Dermis blood vessel endothelial cell (primary cell): ENCODE measurements at places on chromosomes 2 and 18. TPM values are rescaled to one million over a fixed set of nuclear protein-coding genes. Genes with fewer than 3 reads are reported as not detected.

The SIGLEC15 gene
- total RNA-seq, result 0.05 TPM in 1 of 2 replicates, not detected in the other

The MEP1B gene
- total RNA-seq, result not detected in 2 replicates

The TNFRSF11A gene
- 30.3 and 41.7 TPM in 2 replicates for total RNA-seq

DNA sequence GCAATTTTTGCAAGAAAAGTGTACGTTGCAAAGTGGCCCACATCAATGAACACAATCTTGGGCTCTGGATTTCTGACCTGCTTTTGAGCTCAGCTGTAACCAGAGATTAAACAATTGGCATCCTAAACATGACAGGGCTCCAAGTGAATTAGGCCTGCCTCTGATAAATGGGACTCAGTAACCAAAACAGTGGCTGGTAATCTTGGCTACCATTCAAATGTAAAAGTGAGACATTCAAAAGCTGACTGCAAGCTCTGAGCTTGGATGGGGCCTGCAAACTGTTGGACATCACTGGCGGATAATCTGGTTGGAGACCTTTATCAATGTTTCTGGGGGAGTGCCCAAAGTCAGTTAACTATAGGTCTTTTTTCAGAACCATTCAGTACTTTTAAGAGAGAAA, 160.7 kb downstream of the RAB3GAP1 start:
- DNase-seq, result no peak

- DNase-seq, result peak; percentile 76
These were observed 45.4 kb upstream of the ASB18 start for GRCh38 chr2:236309669-236310029.

DNA sequence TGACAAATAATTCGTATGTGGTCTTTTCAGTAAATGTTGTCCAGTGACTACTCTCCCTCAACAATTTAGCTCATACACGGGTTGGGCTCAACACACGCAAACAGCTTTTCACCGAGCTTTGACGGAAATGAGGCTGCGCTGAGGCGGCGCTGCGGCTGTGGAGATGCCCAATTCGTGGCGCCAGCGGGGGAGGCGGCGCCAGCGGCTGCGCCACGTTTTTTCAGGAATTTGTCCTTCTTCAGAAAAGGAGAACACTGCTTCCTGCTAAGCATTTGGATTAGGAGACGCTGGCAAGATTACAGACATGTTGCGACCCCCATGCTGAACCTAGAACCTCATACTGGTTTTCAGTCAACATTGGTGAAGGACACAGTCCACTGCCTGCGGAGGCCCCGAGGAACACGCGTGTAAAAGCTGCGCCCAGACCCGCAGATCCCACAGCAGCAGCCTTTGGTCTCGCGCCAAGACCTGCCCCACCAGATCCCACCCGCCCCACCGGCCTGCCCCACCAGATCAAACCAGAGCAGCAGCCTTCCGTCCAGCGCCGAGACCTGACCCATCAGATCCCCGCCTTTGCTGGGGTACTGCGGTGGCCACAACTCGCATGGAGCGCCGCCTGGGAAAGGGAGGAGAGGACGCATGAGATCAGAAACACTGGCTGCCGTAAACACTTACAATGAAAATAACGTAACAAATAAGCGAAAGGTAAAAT, 173.8 kb downstream of the TMEM18 start:
- no peak for DNase-seq

DNA sequence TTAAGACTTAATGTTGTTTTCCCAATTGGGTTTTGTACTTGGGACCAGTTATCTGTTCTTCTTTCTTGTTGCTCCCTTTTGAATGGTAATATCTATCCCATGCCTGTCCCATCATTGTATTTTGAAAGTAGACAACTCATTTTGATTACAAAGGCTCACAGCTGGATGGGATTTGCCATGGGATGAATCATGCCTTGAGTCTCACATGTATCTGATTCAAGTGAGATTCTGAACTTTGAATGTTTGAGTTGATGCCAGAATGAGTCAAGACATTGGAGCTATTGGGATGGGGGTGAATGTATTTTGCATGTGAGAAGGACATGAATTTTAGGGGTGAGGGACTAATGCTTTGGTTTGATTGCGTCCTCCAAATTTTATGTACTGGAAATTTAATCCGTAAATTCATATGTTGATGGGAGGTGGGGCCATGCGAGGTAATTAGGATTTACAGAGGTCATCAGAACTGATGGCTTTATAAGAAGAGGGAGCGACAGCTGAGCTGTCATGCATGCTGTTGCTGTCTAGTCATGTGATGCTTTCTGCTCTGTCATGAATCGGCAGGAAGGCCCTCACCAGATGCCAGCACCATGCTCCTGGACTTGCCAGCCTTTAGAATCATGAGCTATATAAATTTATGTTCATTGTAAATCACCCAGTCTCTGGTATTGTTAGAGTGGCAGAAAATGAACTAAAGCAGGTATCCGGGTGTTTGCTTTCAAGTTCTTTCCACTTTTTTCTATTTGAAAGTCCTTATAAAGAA, 741.3 kb upstream of the RAB6C start:
- no peak for DNase-seq

GRCh38 chr2:47870641-47871540, 35.4 kb downstream of the FBXO11 start:
- DNase-seq, result no peak

- peak; percentile 58 for DNase-seq
These were observed 625 bp upstream of the NBAS start for GRCh38 chr2:15561574-15562344.

- peak; percentile 64 for DNase-seq
These were observed 796 bp downstream of the SPIRE1 start for GRCh38 chr18:12656938-12657683.

The ANTXR1 gene
- total RNA-seq, result 0.42 and 0.68 TPM in 2 replicates

DNA sequence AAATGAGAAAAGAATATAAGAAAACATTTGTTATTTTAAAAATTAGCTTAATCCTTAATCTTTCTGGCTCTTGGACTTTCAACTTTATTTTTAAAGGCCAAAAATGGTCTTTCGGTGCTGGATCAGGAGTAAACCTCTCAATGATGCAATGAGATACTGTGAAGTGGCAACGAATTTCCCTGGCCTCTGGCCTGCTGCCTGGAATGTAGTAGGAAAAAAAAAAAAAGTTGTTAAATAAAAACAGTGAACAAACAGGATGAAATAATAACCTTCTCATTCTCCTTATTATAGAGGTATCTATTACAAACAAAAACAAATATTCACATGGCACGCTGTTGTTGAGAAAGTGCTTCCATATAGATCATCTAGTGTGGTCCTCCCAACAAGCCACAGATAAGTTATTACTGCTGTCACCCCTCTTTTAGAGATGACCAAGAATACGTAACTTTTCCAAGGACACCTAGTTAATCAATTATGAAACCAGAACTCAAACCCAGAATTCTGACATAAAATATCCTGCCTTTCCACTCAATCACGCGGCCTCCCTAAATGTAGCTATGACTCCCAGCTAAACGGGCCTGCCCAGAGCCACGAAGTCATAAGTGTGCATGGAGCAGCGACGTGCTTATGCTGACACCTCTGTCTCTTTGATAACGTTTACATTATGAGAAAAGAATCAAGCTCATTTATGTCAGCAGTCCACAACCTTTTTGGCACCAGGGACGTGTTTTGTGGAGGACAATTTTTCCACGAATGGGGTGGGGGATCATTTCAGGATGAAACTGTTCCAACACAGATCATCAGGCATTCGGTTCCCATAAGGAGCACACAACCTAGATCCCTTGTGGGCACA, 170.9 kb downstream of the BCL2 start:
- no peak for DNase-seq

DNA sequence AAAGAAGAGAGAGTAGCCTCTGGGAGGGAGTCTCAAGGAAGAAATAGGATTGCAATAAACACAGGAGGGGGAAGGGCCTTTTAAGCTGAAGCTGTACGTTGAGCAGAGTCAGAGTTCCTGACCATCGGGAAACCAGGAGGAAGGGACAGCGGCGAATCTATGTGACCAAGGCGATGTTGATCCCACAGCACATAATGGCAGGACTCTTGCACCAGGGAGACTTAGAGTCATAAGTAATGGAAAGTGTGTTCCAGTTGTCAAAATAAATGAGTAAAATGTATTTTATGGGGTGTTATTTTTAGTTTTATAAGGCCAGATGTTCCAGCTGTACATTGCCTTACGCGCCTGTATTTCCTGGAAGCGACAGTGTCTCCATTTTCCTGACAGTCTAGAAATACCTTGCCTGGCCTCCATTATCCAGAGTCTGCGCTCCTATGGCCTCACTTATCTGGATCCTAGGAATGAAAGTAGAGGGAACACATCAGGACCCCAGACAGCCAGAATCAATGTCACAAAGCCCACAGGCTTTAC, 152.8 kb upstream of the COPS8 start:
- DNase-seq, result no peak

DNA sequence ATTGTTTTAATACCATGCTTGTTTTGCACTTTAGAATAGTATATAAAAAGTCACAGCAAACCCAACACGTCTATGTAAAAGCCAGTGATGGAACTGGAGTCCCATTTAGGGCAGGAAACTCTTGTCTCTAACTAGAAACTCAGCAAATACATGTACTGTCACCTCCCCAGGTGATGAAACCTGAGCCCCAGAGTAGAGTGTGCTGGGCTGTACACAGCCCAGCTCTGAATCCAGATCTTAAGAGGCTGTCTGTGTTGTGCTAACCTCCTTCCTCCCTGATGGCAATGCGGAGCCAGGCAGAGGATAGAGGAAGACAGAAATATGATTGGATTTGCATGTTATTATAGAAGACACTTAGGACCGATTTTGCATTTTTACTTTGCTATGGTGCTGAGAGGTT, 317.5 kb upstream of the TRIB2 start:
- DNase-seq, result no peak

DNA sequence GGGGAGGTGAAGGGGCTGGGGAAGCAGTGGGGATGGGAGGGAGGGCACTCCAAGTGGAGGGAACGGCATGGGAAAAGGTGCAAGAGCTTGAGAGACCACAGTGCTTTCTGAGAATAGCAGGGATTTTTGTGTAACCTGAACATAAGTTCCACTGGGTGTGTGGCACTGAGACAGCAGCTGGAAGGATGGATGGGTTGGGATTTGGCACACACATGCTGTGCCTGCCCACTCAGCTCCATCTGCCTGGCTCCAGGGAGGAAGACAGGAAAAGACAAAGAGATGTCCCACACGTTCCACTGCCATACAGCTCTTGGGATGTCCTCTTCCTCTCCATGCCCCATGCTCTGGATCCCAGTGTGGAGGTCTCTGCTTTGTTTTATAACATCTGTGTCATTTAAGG, 114.1 kb upstream of the TEX51 start:
- DNase-seq, result no peak

- DNase-seq, result peak; percentile 47
These were observed 12.6 kb upstream of the GULP1 start for GRCh38 chr2:188279093-188279445.

The STON1 gene
- 4.3 and 8.1 TPM in 2 replicates for total RNA-seq

GRCh38 chr2:237139123-237139675, 53.5 kb downstream of the COPS8 start:
- no peak for DNase-seq

DNA sequence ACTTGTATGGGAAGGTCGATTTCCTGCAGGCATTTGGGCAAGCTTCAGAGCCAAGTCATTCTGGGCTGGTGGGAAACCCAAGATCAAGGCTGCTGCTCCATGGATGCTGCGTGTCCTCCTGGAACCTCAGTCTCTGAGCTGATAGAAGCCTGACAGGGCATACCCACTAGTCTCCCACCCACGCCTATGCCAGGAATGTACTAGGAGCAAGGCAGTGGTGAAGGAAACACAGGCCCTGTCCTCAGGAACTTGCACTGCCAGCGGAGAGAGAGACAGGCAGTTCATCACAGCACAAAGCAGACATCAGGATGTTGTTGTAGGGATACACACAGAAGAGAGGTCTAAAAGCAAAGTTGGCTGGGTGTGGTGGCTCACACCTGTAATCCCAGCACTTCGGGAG, 84.2 kb downstream of the PLB1 start:
- no peak for DNase-seq

DNA sequence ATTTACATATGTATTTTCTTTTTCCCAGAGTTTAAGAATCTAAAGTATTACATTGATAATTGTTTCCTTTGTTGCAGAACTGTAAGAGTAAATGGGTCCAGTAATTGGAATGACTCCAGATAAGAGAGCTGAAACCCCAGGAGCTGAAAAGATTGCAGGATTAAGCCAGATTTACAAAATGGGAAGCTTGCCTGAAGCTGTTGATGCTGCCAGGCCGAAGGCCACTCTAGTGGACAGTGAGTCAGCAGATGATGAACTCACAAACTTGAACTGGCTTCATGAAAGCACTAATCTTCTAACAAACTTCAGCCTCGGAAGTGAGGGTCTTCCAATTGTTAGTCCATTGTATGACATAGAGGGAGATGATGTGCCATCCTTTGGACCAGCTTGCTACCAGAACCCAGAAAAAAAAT, 183.8 kb upstream of the STON1 start:
- DNase-seq, result peak; percentile 67

The PIEZO2 gene
- total RNA-seq, result 141 and 342 TPM in 2 replicates

The FABP1 gene
- not detected in 2 replicates for total RNA-seq

The DSG1 gene
- not detected in 2 replicates for total RNA-seq

GRCh38 chr2:233857511-233858141, 3.3 kb upstream of the HJURP start:
- peak; percentile 60 for DNase-seq

DNA sequence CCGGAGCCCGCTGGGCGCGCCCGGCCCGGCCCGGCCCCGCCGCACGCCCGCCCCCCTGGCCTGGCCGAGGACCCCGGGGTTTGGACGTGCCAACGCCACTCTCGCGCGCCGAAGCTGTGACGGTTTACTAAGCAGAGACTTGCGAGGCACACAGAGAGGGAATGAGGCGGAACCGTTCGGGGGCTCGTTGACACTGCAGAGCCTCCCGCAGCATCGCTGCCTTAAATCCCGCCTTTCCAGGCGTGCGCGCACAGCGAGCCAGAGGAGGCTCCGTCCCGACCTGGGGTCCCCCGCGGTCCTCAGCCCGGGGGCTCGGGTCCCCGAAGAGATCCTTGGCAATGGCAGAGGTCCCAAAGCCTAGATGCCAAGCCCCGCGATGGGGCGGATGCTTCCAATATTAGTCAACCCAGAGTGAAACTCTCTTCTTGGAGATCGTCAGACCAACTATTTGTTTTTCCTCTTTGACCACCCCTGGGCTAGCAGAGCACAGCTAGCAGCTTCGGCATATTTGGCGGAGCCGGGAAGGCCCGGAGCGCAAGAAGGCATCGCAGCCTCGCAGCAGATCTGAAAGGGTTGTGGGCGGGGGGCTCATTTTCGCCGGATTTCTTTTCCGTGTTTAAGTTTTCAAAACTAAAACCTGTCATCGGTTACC, at the start of gene ZNF385B:
Gene ZNF385B, minus strand, starts transcription at position 197 of the 652 bp plus-strand sequence.
- DNase-seq, result peak; percentile 12

The DHRS9 gene
- 0.19 TPM in 1 of 2 replicates, not detected in the other for total RNA-seq

DNA sequence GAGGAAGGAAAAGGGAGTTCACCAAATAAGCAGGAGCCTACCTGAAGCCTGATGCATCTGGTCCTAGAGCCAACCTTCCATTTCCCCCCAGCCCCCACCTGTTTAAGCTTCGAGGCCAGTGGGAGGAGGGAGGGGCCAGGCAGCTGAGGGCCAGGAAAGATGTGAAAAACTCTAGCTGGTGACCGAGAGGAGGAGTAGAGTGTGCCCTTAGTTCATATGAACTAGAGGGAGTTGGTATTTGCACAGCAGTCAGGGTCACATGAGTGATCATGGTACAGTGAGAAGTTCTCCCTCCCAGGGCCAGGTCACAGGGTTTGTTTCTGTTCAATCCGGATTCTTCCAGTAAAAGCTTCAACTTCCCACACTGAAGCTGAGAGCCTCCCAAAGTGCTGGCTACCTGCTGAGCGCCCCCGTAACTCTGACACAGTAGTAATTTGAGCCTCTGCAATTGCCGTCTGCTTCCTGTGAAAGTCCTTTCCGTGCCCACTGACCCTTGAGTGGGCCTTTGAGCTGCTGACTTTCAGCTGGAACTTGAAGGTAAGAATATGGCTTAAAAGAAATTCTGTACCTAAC, at the start of gene SULT1C2:
Gene SULT1C2, plus strand, starts transcription at position 362 of the 573 bp plus-strand sequence. CDS start 4,773 bp downstream, outside the sequence.
- no peak for DNase-seq

GRCh38 chr2:8684878-8685696, 3.2 kb downstream of the ID2 start:
- peak; percentile 28 for DNase-seq
